Right cardiac atrium (tissue), 5 donors: ENCODE measurements at places on chromosomes 7 and 10. TPM values are rescaled to one million over a fixed set of nuclear protein-coding genes. Genes with fewer than 3 reads are reported as not detected.

Gene GPR22
- polyA plus RNA-seq = 16.5 TPM

DNA sequence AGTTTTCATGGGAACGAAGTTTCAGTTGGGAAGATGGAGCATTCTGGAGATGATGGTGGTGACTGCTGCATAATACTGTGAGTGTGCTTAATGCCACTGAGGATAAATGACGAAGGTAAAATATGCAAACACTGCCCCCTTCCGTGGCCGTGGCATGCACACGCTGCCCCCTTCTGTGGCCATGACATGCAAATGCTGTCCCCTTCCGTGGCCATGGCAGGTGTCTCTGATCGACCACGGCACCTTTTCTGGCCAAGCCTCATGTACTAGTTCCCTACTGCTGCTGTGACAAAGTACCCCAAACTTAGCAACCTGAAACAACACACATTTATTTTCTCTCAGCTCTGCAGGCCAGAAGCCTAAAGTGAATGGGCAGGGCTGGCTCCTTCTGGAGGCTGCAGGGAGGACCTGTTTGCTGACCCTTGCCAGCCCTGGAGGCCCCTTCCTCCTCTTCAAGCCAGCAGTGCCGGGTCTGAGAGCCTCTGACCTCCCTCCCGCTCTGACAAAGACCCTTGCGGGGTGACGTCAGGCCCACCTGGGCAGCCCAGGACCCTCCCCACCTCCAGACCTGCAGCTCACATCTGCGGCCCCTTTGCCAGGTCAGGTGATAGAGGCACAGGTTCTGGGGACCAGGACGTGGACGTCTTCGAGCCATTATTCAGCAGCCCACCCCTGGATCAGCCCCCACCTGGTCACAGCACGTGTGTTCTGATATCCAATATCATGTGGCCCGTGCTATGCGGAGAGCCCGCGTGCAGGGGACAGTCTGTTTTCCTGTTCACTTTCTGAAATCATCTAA, 82.0 kb downstream of the MICALL2 start:
- no peak for DNase-seq

- DNase-seq = no peak
Measured at GRCh38 chr7:124779620-124780019, 14.0 kb upstream of the GPR37 start.

- DNase-seq = no peak
Measured at GRCh38 chr10:5534051-5534821, 9.5 kb downstream of the CALML3 start.

GRCh38 chr10:118504467-118505205, 90.8 kb downstream of the PRLHR start:
- DNase-seq = no peak

DNA sequence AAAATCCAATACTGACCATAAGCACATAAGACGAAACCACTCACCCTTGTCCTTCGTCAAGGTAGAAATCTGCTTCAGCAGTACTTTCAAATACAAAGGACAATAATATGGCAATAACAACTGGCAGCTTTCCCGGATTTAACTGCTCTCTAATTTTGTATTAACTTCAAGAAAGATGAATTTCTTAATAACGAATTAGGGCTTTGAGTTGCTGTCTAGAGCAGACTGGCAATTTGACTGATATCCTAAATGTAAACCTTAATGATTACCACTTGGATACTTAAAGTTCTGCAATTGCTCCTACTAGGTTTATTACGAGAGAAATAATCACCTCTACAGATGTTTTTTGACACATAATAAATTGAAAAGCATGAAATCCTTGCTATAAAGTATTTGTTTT, 418.7 kb downstream of the MAGI2 start:
- DNase-seq = no peak

- DNase-seq = no peak
Measured at GRCh38 chr7:28200598-28200997, 20.0 kb upstream of the JAZF1 start.

DNA sequence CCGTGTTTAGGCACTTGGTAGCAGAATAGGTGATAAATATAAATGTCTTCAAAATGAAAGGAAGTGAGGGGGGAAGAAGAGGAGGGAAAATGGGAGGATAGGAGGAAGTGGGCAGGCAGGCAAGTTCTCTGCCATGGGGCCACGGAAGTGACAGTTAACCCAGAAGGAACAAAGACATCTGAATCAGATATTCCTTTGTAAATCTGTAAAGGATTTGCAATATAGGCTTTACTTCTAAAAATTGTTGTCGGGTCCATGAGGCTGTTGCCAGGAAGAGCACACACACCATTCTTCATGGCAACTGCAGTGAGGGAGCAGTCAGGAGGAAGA, 23.7 kb upstream of the RASSF4 start:
- no peak for DNase-seq

DNA sequence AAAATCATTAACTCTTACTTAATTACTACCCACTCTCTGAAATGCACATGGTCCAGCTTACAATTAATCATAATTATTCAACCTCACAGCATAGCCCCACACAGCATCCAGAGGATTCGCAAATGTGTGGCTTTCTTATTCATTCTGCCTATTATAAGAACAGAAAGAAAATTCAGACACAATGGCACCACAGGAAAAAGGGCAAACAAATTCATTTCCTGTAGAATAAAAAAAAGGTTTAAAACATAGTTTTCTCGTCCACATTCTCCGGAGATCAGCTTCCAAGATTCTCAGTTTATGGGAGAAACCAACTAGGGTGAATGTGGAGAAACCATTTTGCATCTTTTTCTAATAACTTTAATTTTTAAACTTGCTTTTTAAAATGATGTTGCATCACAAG, 201.6 kb downstream of the PARD3 start:
- DNase-seq = no peak

GRCh38 chr7:28953633-28954032, 4.5 kb downstream of the TRIL start:
- no peak for DNase-seq

DNA sequence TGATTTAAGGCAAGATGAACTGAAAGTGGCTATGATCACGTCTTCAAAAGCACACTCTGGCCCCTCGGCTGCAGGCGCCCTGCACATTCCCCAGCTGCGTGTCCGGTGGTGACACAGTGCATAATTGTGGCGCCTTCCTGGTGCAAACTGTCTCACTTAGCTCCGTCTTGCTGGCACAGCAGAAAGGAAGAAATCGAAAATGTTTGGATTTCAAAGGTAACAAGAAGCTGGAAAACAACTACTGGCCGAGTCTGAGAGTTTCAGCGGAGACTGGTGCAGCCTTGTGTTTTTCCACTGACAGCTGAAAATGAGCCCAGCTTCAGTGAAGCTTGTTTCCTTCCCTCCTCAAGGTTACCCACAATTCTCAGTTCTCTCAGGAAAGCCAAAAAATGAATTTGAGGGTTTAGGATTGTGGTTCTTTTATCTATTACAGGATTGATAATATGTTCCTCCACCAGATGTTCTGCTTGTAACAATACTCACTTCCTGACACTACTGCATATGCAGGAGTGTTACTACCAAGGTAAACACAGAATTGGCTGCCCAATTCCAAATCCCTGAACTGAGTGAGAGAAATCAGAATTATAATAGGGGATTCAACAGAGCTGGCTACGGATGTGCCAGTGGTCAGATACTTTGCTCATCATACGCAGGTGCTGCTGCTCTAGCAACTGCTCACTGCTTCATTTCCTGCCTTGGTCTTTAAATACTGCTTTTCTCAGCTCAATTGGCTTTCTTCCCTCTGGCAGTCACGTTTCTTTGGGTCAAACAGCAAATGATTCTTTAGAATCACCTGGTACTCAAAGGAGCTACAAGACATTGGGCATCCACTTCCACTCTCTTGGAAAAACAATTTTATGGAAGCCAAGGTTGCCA, 63.7 kb downstream of the TRUB1 start:
- DNase-seq = peak; percentile 56

- DNase-seq = no peak
Measured at GRCh38 chr7:71403202-71403946, 271.4 kb downstream of the GALNT17 start.

GRCh38 chr7:47488201-47488968, 93.5 kb downstream of the TNS3 start:
- no peak for DNase-seq

GRCh38 chr7:849145-849544, 16.9 kb downstream of the SUN1 start:
- no peak for DNase-seq

DNA sequence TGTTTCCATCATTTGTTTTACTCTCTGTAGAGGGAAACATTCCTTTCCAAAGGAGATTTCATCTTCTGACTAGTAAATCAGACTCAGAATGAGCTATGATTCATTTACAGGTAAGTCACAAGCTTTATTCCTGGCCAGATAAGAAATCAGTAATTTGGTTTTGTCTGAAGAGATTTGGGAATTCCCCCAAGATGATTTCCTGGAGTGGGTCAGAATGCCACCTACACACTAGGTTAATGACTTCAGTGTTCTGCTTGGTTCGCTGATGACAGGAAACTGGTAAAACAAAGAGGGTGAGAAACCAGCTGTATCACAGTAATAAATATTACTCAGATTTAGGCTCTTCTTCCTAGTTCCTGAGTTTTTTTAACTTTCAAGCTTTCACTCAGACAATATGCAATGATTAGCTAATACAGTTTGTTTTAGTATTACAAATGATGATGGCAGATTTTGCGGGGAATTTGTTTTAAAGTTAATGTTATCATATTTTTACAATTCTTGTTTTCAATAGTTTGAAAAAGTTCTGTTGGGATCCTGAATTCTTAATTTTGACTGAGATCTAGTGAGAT, 8.3 kb upstream of the ASZ1 start:
- no peak for DNase-seq

- no peak for DNase-seq
Measured at GRCh38 chr10:50417486-50417885, 166.2 kb upstream of the ASAH2 start.

GRCh38 chr7:75762350-75762917, 9.6 kb downstream of the CCL26 start:
- no peak for DNase-seq

DNA sequence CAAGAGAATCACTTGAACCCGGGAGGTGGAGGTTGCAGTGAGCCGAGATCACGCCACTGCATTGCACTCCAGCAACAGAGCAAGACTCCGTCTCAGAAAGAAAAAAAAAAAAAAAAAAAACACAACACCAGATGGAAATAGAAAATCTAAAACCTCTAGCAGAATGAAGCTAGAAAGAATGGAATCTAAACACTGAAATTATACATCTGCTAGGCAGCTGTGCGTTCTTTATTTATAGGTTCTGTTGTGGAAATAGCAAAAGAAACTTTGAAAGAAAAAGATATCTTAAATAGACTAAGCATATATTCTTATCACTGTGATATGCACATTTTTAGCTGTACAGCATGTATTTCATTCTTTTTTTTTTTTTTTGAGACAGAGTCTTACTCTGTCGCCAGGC, 17.1 kb downstream of the BMPR1A start:
- DNase-seq = no peak
